ENCODE measurements at places on chromosomes 7 and 10. TPM values are rescaled to one million over a fixed set of nuclear protein-coding genes. Genes with fewer than 3 reads are reported as not detected.

DNA sequence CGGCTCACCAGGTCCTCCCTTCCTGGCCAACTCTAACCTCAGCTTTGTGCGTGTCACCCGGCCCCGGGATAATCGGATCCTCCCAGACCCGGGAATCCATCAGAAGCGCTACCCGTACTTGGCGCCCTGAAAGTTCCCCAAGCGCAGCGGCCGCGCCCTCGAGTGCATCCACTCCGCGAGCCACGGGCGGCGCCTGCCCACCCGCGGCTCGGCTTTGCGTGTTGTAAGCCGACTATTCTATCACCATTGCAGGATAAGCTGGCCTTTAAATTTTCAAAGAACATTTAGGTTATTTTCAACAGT lies 35.7 kb upstream of the EBLN1 start:
- peak; percentile 54 for DNase-seq

LRMDA gene
- not detected for total RNA-seq

SNCG gene
- total RNA-seq = not detected

DNA sequence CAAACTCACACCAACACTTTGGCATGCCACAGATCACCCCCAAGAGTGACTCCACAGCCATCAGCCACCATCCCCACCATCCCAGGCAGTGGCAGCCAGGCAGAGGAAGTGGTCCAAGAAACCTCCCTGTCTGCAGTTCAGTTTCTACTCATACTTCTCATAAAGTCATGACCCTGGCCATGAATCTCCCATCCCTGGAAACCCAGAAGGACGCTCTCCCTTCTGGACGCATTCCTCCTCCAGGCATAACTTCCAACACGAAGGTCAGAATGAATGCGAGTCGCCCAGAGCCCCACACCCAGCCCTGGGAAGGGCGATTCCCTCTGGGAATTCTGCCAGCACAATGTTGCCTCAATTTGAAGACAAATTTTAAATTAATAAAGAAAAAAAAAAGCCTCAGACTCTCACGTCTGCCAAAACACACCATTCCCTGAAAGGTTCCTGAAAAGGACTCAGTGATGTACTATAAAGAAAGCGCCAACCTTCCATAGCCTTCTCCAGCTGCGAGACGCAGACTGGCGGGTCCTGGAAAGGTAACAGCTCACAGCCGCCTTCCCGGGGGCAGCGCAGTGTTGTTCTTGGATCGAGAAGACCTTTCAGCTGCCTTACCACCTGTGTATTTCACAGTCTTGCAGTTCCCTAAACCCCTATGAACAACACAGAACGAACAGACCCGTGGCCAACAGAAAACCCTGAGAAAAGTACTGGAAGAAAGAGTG lies 307.6 kb downstream of the FRMD4A start:
- DNase-seq = no peak

DNA sequence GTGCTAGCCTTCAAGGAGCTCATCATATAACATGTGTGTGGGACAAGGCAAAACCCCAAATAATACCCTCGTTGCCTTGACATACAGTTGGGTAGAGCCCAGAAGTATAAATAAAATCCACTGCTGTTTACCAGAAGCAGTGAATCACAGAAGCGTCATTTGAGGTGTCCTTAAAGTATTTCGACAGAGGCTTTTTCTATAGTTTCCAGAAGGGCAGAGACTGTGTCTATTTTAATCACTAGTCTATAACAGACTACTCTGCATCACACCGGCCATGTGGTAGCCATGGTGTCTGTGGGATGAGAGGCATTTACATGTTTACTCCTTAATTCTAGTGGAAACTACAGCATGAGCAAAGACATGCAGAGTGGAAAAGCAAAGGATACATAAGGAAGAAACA lies 131.3 kb downstream of the CTTNBP2 start:
- DNase-seq = no peak

DNA sequence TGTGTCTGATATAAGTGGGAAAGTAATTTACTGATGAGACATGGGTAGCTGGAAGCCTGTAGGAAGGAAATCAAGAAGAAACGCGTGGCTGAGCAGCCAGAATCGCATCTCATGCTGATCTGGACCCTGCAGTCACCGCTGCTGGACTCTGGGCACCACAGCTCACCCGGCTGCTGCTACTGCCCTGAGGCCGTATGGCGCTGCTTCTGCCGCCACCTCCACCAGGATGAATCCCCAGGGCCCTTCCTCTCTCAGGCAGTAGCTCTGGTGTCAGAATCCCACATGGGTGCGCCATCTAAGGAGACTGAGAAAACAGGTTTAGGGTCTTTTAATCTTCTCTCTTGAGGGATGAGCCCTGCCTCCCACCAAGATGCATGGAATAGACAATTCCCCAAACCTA lies 70.3 kb upstream of the AGK start:
- no peak for DNase-seq

DNA sequence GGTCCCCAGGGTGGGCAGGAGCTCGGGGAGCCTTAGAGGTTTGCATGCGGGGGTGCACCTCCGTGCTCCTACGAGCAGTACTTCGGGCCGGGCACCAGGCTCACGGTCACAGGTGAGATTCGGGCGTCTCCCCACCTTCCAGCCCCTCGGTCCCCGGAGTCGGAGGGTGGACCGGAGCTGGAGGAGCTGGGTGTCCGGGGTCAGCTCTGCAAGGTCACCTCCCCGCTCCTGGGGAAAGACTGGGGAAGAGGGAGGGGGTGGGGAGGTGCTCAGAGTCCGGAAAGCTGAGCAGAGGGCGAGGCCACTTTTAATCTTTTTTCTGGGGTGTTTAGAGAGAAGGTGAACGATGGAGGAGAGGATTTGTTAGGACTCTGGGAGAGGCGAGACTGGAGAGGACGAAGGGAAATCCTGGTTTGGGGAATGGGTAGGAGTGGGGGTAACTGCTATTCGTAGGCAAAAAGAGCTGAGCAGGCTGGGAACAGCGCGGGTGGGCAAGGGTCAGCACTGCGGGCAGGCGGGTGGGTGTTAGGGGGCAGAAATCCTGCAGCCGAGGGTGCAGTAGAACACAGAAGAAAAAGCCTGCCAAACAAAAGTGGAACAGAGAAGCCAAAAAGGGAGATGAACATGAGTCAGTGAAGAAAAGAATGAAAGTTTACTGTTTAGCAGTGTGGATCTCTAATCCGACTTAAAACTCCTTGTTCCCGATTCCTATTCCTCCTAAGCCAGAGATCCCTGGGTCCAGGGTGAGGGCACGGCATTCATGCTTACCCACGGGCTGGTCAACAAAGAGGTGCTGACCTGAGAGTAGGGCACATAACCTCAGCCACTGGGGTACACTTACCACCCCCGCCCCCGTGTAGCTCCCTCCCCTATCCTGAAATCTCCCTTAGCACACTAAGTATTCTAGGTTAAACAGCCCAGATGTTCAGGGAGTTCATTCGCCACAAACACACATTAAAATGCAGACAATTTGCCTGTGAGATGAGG lies 26.9 kb downstream of the PRSS2 start:
- DNase-seq = no peak

- no peak for DNase-seq
These were observed 267.9 kb upstream of the CNTNAP2 start for GRCh38 chr7:145848691-145849090.

DNA sequence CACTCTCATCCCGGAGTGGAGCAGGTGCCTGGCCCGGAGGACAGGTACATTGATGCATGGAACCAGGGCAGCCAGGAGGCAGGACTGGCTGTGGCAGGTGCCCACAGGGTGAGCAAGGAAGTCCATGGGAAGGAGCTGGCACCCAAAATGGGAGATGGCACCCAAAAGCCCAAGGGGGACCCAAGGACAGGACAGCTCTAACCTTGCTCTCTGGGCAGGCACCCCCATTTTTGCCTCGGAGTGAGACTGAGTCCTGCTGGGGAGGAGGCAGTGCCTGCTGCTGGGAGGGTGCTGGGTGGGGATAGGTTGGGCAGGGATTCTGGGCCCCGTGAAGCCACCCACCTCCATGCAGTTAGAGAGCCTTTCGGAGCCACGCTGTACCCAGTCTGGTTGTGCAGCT lies 234.5 kb downstream of the TCERG1L start:
- DNase-seq = no peak

DNA sequence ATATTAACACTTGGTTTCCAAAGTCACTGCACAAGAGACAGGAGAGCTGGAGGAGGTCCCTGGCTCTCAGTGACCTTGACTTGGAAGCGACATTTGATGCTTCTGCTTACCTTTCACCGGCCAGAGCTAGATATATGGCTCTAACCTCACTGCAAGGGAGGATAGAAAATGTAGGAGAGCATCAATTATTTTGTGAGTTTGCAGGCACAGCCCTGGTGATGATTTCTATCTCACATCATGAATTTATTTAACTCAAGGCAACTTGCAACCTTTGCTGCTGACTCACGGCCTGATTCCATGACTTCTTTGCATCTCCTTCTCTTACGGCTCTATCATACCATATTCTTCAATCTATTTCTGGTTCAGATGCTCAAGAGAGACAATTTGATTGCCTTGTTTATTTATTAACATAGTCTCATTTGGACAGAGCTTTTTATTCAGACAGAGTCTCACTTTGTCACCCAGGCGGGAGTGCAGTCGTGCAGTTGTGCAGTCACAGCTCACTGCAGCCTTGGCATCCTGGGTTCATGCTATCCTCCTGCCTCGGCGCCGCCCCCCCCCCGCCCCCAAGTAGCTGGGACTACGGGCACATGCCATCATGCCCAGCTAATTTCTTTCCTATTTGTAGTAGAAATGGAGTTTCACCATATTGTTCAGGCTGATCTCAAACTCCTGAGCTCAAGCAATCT lies 196.0 kb downstream of the REEP3 start:
- DNase-seq = no peak

DNA sequence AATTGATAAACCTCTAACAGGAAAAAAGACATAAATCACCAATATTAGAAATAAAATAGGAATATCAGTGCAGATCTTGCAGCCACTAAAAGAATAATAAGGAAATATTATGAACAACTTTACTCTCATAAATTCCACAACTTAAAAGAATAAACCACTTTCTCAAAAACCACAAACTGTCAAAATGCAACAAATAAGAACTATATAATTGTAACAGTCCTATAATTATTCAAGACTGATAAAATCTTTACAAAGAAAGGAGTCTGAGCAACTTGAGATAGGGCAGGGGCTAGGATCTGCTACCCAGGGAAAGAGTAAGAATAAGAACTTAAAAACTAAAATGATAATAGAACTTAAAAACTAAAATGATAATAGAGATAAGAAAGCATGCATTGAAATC lies 169.5 kb upstream of the GDF10 start:
- DNase-seq = no peak

GRCh38 chr10:91287912-91288311 lies 67.4 kb downstream of the PCGF5 start:
- no peak for DNase-seq

CTAGE15 gene
- total RNA-seq = not detected

LRRC72 gene
- total RNA-seq = not detected

- peak; percentile 33 for DNase-seq
These were observed 1.1 kb downstream of the REEP3 start for GRCh38 chr10:63522277-63522687.

DNA sequence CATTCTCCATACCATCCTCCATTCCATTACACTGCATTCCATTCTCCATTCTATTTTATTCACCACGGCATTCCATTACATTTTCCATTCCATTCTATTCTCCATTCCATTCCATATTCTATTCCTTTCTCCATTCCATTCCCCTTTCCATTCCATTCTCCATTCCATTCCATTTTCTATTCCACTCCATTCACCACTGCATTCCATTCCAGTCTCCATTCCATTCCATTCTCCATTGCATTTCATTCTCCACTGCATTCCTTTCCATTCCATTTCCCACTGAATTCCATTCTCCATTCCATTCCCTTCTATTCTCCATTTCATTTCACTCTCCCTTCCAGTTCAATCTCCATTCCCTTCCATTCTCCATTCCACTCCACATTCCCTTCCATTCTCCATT lies 79.6 kb downstream of the NSUN6 start:
- no peak for DNase-seq

CXCL12 gene
- not detected for total RNA-seq

- DNase-seq = no peak
These were observed 387 bp downstream of the EPHA1 start for GRCh38 chr7:143408252-143408685.

GRCh38 chr10:133163889-133164815 lies 4.1 kb downstream of the KNDC1 start:
- no peak for DNase-seq

- no peak for DNase-seq
These were observed 309.5 kb upstream of the NPVF start for GRCh38 chr7:25537662-25538375.

GRCh38 chr7:141354251-141354650 lies 197.0 kb upstream of the AGK start:
- no peak for DNase-seq

- no peak for DNase-seq
These were observed 56.3 kb downstream of the PLXNA4 start for GRCh38 chr7:132519936-132520335.

MARCHF5 gene
- total RNA-seq = 33.8 TPM

CYP3A7 gene
- not detected for total RNA-seq

PSD gene
- 13.2 TPM for total RNA-seq

UBN2 gene
- 31.2 TPM for total RNA-seq

FRMD4A gene
- 0.10 TPM for total RNA-seq

- no peak for DNase-seq
These were observed 2.2 kb upstream of the LMBR1 start for GRCh38 chr7:156895024-156895780.

GRCh38 chr7:50791363-50791937 lies 8.8 kb upstream of the GRB10 start:
- no peak for DNase-seq

Data from naive thymus-derived CD4-positive, alpha-beta T cell (primary cell).